ENCODE measurements at places on chromosomes 6 and 20. TPM values are rescaled to one million over a fixed set of nuclear protein-coding genes. Genes with fewer than 3 reads are reported as not detected.

The PRDM13 gene
- total RNA-seq, result not detected

The LRRN4 gene
- total RNA-seq, result 1.1 TPM

The SPACA1 gene
- not detected for total RNA-seq

The TAGAP gene
- 0.10 TPM for total RNA-seq

The GGTLC1 gene
- not detected for total RNA-seq

The TRERF1 gene
- total RNA-seq, result 8.6 TPM

The MCCD1 gene
- not detected for total RNA-seq

The SNPH gene
- 7.9 TPM for total RNA-seq

The SEL1L2 gene
- total RNA-seq, result not detected

The PLN gene
- total RNA-seq, result 0.43 TPM

The RAET1L gene
- not detected for total RNA-seq

The CTAGE9 gene
- total RNA-seq, result not detected

The MEI4 gene
- 0.54 TPM for total RNA-seq

The ORC3 gene
- 23.1 TPM for total RNA-seq

The NKAPL gene
- not detected for total RNA-seq

The KCNK15 gene
- 0.14 TPM for total RNA-seq

The BAK1 gene
- total RNA-seq, result 54.8 TPM

The COL11A2 gene
- 1.3 TPM for total RNA-seq

The MRPS18A gene
- total RNA-seq, result 33.5 TPM

The MYCT1 gene
- total RNA-seq, result 0.61 TPM

The TRIM10 gene
- not detected for total RNA-seq

The ZNF831 gene
- not detected for total RNA-seq

The CLVS2 gene
- not detected for total RNA-seq

The MATN4 gene
- total RNA-seq, result 0.19 TPM

The MAP1LC3A gene
- total RNA-seq, result 52.3 TPM

The FOXS1 gene
- total RNA-seq, result 26.0 TPM

The RBM38 gene
- total RNA-seq, result 33.8 TPM

The KCNG1 gene
- total RNA-seq, result 45.9 TPM
